ENCODE measurements at places on chromosomes 1 and 21.

- no peak for DNase-seq
- no peak overlapping the region for H3K4me3 ChIP-seq
- no peaks in the 10 kb centered on the region for H3K27me3 ChIP-seq
- H3K36me3 ChIP-seq = no peaks in the 10 kb centered on the region
- no peak overlapping the region for H3K27ac ChIP-seq
Measured at GRCh38 chr21:29581393-29581792, 282.7 kb downstream of the BACH1 start.

DNA sequence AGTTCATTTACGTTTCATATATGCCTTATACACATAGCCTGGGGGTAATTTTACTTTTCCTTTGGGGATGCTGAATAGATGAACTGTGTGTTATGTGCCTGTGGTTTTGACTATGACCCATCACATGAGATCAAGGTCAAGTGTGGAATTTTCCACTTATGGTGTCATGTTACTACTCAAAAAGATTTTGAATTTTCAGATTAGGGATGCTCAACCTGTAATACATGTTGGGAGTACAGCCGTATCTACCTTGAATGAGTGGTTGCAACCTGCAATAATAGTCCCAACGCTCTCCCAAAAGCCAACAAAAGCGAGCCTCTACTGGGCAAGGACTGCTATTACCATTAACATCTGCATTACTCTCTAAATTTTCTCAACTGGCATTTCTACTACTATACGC lies 68.5 kb upstream of the SDC3 start:
- DNase-seq = no peak
- peaks cover 23% of the 10 kb centered on the region for H3K4me1 ChIP-seq
- peaks cover 33% of the 10 kb centered on the region for H3K36me3 ChIP-seq
- no peak overlapping the region for H3K4me3 ChIP-seq

GRCh38 chr21:44334329-44335030 lies 4.7 kb downstream of the CFAP410 start:
- H3K27ac ChIP-seq = no peak overlapping the region
- no peaks in the 10 kb centered on the region for H3K27me3 ChIP-seq
- peaks cover under 1% of the 10 kb centered on the region for H3K4me1 ChIP-seq
- no peak overlapping the region for H3K4me3 ChIP-seq

DNA sequence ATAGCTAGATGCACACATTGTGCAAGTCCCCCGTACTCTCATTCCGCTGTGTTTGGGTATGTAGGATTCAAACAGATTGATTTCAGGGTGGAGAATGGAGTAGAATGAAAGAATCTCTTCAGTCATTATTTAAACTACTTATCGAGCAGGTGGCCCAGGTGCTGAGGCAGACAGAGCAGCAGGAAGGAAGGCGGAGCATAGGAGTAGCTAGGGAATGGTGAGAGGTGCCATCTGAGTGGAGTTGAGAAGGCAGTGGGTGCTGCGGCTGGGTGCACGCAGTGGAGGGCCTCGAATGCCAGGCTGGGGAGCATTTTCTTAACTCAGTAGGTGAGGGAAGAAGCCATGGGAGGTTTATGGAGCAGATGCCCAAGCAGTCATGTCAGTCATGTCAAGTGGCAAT lies 45.2 kb upstream of the CD101 start:
- H3K27me3 ChIP-seq = no peaks in the 10 kb centered on the region
- no peak for DNase-seq
- H3K4me3 ChIP-seq = no peak overlapping the region
- no peak overlapping the region for H3K27ac ChIP-seq

GRCh38 chr21:44299458-44300261 lies at the start of gene PFKL:
Gene PFKL (plus strand): TSS chr21:44300053. CDS start chr21:44300106, 53 bp downstream.
- H3K36me3 ChIP-seq = no peaks in the 10 kb centered on the region
- H3K4me3 ChIP-seq = peak within 1 kb of the TSS; percentile 86
- peak; percentile 93 for DNase-seq
- no peaks in the 10 kb centered on the region for H3K27me3 ChIP-seq
- H3K4me1 ChIP-seq = peaks cover 77% of the 10 kb centered on the region

DNA sequence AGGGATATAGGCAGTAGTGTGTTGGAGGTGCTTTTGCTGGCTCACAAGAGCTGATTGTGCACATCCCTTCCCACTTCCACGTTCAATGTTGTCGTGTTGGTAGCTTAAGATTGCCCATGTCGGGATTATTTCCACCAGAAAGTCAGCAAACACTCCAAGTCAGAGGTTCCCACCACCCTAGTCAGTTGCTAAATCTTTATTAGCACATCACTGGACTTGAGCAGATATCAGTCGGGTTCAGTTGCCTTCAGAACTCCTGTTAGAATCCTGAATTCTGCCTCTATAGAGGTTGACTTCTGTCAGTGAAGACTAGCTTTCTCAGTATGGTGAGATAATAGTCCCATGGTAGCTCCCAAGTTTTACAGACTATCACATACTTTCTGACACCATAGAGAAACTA lies 10.5 kb downstream of the AGL start:
- H3K27ac ChIP-seq = no peak overlapping the region
- H3K36me3 ChIP-seq = no peaks in the 10 kb centered on the region
- no peaks in the 10 kb centered on the region for H3K27me3 ChIP-seq
- no peaks in the 10 kb centered on the region for H3K4me1 ChIP-seq

- DNase-seq = no peak
- H3K4me3 ChIP-seq = no peak overlapping the region
- no peak overlapping the region for H3K27ac ChIP-seq
Measured at GRCh38 chr1:119384591-119384990, 16.0 kb downstream of the HAO2 start.

Data from spleen (tissue), 13 donors.